ENCODE measurements at places on chromosomes 1 and 21. TPM values are rescaled to one million over a fixed set of nuclear protein-coding genes. Genes with fewer than 3 reads are reported as not detected.

DNA sequence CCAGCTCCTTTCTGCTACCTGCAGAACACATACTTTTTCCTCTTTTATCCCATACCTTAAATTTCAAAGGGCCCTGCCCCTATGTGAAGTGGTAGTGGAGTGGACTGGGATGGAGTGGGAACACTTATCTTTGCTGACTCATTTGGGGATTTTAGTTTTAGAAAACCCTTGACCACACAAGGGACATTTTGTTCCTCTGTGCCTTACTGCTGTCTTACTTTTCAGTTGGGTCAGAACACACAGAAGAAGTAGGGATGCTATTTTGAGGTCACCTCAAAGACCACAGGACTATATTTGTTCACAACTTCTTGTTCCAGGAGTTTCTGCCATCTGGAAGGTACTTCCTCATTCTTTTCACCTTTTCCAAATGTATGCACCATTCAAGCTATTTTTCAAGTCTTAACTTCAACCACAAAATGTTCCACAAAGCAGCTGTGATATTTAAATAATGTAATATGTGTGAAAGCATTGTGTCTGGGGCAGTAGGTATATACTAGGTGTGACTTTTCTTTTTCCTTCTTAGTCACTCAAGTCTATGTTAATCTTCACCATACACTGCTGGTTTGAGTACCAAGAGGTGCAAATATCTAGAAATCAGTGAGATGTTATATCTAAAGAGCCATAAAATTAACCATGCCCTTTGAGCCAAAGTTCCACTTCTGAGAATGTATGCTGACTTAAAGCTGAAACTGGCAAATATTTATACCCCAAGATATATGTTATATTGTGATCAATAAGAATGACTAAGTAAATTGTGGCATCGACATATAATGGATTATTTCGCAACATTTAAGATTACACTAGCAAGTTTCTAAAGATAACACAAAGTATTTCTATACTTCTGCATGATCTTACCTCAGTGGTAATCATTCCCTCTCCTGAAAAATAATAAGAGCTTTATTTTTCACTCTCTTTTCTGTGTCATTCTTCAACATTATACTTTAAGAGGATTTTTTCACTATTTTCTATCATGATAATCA is 308.5 kb downstream of the MRPL39 start:
- no peaks in the 10 kb centered on the region for H3K4me1 ChIP-seq
- no peak overlapping the region for H3K27ac ChIP-seq
- H3K4me3 ChIP-seq, result no peak overlapping the region
- H3K36me3 ChIP-seq, result no peaks in the 10 kb centered on the region
- DNase-seq, result no peak
- H3K27me3 ChIP-seq, result no peaks in the 10 kb centered on the region

The TNN gene
- total RNA-seq, result 0.13 TPM

- no peaks in the 10 kb centered on the region for H3K36me3 ChIP-seq
- H3K4me3 ChIP-seq, result no peak overlapping the region
- H3K4me1 ChIP-seq, result no peaks in the 10 kb centered on the region
- H3K27ac ChIP-seq, result no peak overlapping the region
Observed at GRCh38 chr1:236273358-236273757, 8.4 kb downstream of the ERO1B start.

The C1QB gene
- total RNA-seq, result 44.6 TPM

- no peak for DNase-seq
- no peaks in the 10 kb centered on the region for H3K36me3 ChIP-seq
- no peak overlapping the region for H3K27ac ChIP-seq
- H3K4me3 ChIP-seq, result no peak overlapping the region
- H3K27me3 ChIP-seq, result no peaks in the 10 kb centered on the region
Observed at GRCh38 chr1:219478811-219479210, 134.1 kb downstream of the ZC3H11B start.

The IFI6 gene
- total RNA-seq, result 25.1 TPM

The MYBPH gene
- not detected for total RNA-seq

- H3K36me3 ChIP-seq, result no peaks in the 10 kb centered on the region
- no peak overlapping the region for H3K4me3 ChIP-seq
- DNase-seq, result no peak
- no peak overlapping the region for H3K27ac ChIP-seq
- peaks cover 7% of the 10 kb centered on the region for H3K4me1 ChIP-seq
- no peaks in the 10 kb centered on the region for H3K27me3 ChIP-seq
Observed at GRCh38 chr1:11927866-11928592, 1.8 kb upstream of the KIAA2013 start.

- no peak overlapping the region for H3K4me3 ChIP-seq
- H3K27me3 ChIP-seq, result no peaks in the 10 kb centered on the region
- no peaks in the 10 kb centered on the region for H3K36me3 ChIP-seq
- no peaks in the 10 kb centered on the region for H3K4me1 ChIP-seq
Observed at GRCh38 chr1:197557302-197557701, 218.0 kb downstream of the DENND1B start.

DNA sequence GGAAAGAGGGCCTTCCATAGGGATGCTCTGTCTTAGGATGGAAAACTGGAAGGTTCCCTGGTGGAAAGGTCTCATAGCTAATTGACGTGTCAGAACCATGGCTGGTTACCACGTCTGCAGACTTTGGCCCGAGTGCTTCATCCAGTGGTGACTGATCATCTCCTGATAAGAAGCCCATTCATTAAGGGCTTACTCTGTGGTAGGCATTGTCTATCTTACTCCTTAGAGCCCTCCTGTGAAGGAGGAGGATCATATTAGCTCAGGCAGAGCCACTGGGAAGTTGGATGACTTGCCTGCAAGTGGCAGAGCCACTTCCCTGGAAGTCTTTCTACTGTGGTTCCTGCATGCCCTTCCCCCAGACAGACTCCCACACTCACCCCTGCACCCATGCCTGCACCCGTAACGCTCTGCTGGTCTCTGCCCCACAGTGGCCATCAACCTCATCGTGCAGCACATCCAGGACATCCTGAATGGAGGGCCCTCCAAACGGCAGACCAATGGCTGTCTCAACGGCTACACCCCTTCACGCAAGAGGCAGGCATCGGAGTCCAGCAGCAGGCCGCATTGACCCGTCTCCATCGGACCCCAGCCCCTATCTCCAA is 79.9 kb downstream of the UCK2 start:
- DNase-seq, result no peak
- H3K4me1 ChIP-seq, result peaks cover 9% of the 10 kb centered on the region
- no peaks in the 10 kb centered on the region for H3K27me3 ChIP-seq
- H3K4me3 ChIP-seq, result no peak overlapping the region
- no peaks in the 10 kb centered on the region for H3K36me3 ChIP-seq
- no peak overlapping the region for H3K27ac ChIP-seq

The FYB2 gene
- total RNA-seq, result 0.66 TPM

The RPS6KA1 gene
- 198 TPM for total RNA-seq

DNA sequence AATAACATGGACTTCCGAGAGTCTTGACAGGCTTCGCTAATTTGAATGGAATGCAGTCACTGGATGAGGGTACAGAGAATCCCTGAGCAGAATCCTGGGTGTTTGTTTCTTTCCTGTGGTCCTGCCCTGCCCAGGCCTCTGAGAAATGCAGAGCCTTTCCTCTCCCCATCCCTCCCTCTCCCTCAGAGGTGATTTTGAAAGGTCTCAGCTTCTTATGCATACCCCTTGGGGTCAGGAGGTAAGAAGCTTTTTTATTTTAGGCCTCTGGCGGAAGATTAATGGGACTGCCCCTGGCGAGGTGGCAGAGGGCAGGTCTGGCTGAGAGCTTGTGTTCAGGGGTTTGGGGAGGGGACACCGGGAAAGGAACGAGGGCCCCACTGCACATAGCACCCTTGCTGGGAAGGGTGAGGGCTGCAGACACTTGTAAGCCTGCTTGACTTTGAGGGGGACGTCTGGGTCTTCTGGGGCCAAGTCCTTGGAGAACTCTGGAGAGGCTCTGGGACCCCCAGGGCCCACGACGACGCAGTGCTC is 116.5 kb upstream of the SLC45A1 start:
- no peak overlapping the region for H3K4me3 ChIP-seq
- H3K27ac ChIP-seq, result no peak overlapping the region
- H3K27me3 ChIP-seq, result no peaks in the 10 kb centered on the region
- H3K4me1 ChIP-seq, result no peaks in the 10 kb centered on the region
- no peaks in the 10 kb centered on the region for H3K36me3 ChIP-seq
- DNase-seq, result no peak

DNA sequence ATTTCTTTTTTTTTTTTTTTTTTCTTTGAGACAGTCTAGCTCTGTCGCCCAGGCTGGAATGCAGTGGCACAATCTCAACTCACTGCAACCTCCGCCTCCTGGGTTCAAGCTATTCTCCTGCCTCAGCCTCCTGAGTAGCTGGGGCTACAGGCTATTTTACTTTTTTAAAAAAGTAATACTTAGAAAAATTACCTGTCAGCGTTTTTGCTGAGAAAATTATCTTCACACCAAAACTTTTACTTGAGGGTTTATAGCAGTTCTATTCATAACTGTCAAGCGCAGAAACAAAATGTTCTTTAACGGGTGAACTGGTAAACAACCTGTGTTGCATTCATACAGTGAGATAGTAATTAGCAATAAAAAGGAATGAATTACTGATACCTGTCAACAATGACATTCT is 1.5 kb upstream of the SLC25A24 start:
- H3K4me1 ChIP-seq, result peaks cover 3% of the 10 kb centered on the region
- no peaks in the 10 kb centered on the region for H3K36me3 ChIP-seq
- no peak for DNase-seq
- no peak overlapping the region for H3K27ac ChIP-seq
- H3K4me3 ChIP-seq, result no peak overlapping the region
- no peaks in the 10 kb centered on the region for H3K27me3 ChIP-seq

GRCh38 chr1:18974606-18975005 is 18.1 kb upstream of the IFFO2 start:
- no peak overlapping the region for H3K27ac ChIP-seq
- H3K4me3 ChIP-seq, result no peak overlapping the region
- H3K36me3 ChIP-seq, result no peaks in the 10 kb centered on the region
- no peaks in the 10 kb centered on the region for H3K4me1 ChIP-seq
- no peak for DNase-seq

DNA sequence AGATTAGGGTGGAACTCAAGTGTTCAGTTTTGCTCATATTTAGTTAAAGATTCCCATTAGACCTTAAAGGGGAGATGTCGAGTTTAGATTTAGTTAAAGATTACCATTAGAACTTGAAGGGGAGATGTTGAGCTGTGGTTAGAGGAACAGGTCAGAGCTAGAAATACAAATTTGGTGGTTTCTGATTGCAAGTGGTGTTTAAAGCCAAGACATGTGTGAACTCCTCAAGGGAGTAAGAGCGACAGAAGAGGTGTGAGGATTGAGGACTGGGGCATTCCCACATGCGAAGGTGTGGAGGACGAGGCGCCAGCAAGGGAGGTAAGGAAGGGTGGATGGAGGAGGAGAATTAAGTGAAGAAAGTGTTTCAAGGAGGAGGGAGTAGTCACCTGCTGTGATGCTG is 168.6 kb downstream of the IER5 start:
- no peaks in the 10 kb centered on the region for H3K4me1 ChIP-seq
- no peaks in the 10 kb centered on the region for H3K27me3 ChIP-seq
- H3K4me3 ChIP-seq, result no peak overlapping the region
- no peak overlapping the region for H3K27ac ChIP-seq
- H3K36me3 ChIP-seq, result no peaks in the 10 kb centered on the region

DNA sequence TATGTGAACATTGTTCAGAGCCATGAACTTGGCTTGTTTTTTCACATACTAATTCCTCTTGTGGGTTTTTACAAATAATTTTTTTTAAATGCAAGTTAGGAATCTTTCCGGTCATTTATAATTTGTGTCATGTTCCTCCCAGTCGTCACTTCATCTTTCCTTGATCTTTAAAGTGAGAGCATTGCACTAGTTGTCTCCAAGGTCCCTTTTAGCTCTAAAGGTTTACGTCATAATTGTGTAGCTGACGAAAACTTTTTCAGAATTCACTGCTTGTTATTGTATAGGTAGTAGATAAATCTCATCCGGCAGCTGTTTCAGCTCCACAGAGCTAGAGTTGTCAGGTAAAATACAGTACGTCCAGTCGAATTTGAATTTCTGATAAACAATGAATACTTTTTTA is 33.6 kb downstream of the SOAT1 start:
- H3K27me3 ChIP-seq, result no peaks in the 10 kb centered on the region
- H3K4me3 ChIP-seq, result no peak overlapping the region
- DNase-seq, result no peak
- H3K27ac ChIP-seq, result no peak overlapping the region

GRCh38 chr1:245763873-245764331 is 609.1 kb downstream of the KIF26B start:
- H3K27me3 ChIP-seq, result no peaks in the 10 kb centered on the region
- H3K4me1 ChIP-seq, result no peaks in the 10 kb centered on the region
- no peak overlapping the region for H3K27ac ChIP-seq
- no peak for DNase-seq

The GNG12 gene
- total RNA-seq, result 131 TPM

GRCh38 chr1:99551812-99552614 is 93.9 kb upstream of the PALMD start:
- no peaks in the 10 kb centered on the region for H3K36me3 ChIP-seq
- no peaks in the 10 kb centered on the region for H3K27me3 ChIP-seq
- H3K4me3 ChIP-seq, result no peak overlapping the region
- H3K4me1 ChIP-seq, result no peaks in the 10 kb centered on the region
- H3K27ac ChIP-seq, result no peak overlapping the region

- H3K27me3 ChIP-seq, result no peaks in the 10 kb centered on the region
- H3K36me3 ChIP-seq, result no peaks in the 10 kb centered on the region
- peaks cover 5% of the 10 kb centered on the region for H3K4me1 ChIP-seq
- H3K4me3 ChIP-seq, result no peak overlapping the region
- DNase-seq, result no peak
Observed at GRCh38 chr1:84370831-84371394, 27.4 kb upstream of the DNASE2B start.

DNA sequence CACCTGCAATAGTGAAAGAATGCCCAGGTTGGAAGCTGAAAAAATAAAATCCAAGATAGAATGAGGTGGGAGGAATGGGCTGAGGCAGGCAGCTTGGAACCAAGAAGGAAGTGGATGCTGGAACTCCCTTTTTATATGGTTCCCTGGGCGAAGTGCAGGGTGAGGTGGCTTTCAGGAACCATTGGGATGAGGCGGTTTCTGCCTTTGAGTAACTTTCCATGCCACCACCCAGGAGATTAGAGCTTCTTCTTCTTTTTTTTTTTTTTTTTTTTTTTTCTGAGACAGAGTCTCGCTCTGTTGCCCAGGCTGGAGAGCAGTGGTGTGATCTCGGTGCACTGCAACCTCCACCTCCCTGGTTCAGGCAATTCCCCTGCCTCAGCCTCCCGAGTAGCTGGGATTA is 17.8 kb upstream of the MRPS6 start:
- no peaks in the 10 kb centered on the region for H3K4me1 ChIP-seq
- no peak overlapping the region for H3K4me3 ChIP-seq
- no peaks in the 10 kb centered on the region for H3K27me3 ChIP-seq
- peak overlapping the region; percentile 65 for H3K27ac ChIP-seq

GRCh38 chr1:87600854-87601253 is 272.2 kb downstream of the LMO4 start:
- no peak for DNase-seq
- no peaks in the 10 kb centered on the region for H3K27me3 ChIP-seq
- H3K27ac ChIP-seq, result no peak overlapping the region
- no peak overlapping the region for H3K4me3 ChIP-seq

DNA sequence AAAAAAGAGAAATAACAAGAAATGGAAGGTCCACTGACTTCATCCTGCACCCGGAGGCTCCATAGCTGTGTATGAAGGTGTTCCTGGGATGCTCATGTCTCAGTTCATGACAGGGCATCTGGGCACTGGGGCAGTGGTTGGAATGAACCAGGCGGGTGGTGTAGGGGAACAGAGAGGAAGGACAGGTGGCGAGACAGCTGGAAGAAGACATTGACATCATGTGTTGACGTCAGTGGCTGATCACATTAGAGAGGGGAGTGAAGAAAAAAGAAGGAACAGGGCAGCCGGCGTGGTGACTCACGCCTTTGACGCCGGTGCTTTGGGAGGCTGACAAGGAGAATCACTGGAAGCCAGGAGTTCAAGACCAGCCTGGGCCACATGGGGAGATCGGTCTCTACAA is 50.1 kb downstream of the HUNK start:
- H3K4me3 ChIP-seq, result no peak overlapping the region
- no peaks in the 10 kb centered on the region for H3K4me1 ChIP-seq
- H3K36me3 ChIP-seq, result no peaks in the 10 kb centered on the region
- no peaks in the 10 kb centered on the region for H3K27me3 ChIP-seq
- no peak for DNase-seq
- no peak overlapping the region for H3K27ac ChIP-seq
